GDM1 (cell line): ENCODE measurements at places on chromosomes 16 and 17.

DNA sequence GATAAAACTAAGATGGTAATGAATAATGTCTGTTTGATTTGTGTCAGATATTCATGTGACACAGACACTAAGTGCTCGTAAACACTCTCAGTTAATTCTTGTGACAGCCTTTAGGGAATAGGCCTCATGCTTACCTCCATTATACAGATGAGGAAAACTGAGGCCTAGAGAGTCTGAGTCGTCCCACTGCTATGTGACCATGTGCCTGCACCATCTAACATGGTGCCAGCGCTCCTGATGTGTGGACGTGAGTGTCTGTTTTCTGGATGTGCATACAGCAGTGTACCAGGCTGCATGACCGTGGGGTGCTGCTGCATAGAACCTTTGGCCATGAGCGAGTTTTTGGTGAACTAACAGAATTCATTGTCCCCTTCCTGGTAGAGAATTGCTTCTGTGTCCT, 61.8 kb downstream of the MPRIP start:
- no peak for DNase-seq

DNA sequence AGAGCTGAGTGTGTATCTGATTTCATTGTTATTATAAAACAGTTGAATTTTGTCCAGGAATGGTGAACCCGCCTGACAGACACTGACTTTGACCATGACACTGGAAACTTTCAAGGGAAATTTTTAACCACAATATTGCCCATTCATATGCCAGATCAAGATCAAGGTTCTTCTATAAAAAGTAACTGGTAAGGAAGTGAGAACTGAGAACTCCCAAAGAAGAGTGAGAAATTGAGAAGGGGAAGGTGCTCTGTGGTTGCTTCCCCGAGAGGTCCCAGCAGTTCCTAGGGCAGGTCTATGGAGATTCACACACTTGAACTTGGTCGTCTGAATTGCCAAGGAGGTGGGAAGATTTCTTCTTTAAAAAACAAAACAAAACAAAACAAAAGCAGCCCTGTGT, 27.3 kb downstream of the SLC6A4 start:
- DNase-seq: no peak

GRCh38 chr17:34542700-34543336, 36.6 kb upstream of the TMEM132E start:
- DNase-seq: no peak

DNA sequence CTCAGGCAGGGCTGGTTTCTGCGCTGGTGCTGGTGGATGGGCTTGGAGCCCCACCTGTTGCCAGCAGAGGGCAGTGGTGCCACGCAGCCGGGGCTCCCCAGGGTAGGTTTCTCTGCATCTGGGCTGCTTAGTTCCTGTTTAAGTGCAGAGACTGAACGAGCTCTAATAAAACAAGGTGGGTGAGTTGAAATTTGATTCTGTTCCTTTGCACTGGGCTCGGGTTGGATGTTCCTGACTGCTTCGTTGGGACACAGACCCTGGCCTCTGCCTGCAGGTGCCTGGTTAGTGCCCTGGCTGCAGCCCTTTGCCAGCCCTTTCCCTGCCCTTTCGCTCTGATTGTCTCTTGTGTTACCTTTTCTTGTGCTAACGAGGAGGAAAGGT, 30.0 kb downstream of the TBCD start:
- peak; percentile 74 for DNase-seq
